Pancreas (tissue), 10 donors: ENCODE measurements at places on chromosomes 7 and 10. TPM values are rescaled to one million over a fixed set of nuclear protein-coding genes. Genes with fewer than 3 reads are reported as not detected.

DNA sequence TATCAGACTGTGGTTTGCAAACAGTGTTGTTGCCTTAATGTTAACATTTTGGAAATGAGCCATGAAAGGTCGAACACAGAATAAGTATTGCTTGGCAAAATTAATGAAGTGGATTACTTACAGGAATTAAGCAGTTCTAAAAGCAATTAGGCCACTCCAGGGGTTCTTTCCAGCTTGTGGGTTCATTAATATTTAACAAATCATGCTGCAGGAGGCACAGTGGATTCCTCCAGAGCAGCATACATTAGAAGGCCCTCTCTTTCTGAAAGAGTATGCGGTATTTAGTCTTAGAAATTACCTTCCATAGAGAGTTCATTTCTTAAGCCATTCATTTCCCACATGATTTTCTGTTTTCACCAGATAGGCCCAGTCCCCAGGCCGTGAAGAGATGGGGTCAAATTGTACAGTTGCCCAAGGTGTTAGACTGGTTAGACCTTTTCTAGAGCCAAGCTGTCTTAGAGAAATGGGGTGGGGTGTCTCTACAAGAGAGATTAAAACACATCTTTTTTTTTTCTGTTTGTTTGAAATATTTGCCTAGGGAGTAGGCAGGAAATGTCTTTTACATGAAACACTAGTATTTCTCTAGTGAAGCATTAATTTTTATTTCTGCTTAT is 40.0 kb upstream of the AGR3 start:
- H3K27me3 ChIP-seq, result no peaks in the 10 kb centered on the region
- no peaks in the 10 kb centered on the region for H3K4me1 ChIP-seq
- H3K36me3 ChIP-seq, result no peaks in the 10 kb centered on the region
- peak overlapping the region; percentile 61 for H3K27ac ChIP-seq
- no peak for DNase-seq
- H3K4me3 ChIP-seq, result no peak overlapping the region

DNA sequence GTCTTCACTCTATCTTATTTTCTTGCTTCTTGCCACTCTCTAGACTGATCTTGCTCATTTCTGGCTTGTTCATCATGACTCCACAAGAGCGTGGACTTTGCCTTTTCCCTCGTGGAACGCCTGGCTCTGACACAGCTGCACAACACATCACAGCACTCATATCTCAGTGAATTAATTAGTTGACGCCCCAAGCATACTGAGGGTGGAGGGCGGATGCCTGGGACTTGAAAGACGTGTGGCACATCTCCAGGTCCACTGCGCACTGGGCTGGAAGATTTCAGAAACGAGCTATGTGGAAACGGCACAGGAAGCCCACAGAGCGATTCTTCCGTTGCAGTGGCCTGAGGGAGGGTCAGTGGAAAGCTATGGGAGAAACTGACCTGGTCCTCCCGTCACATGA is 23.6 kb upstream of the PLEKHA1 start:
- no peak overlapping the region for H3K27ac ChIP-seq
- DNase-seq, result no peak
- H3K36me3 ChIP-seq, result no peaks in the 10 kb centered on the region
- no peaks in the 10 kb centered on the region for H3K4me1 ChIP-seq
- H3K4me3 ChIP-seq, result no peak overlapping the region

DNA sequence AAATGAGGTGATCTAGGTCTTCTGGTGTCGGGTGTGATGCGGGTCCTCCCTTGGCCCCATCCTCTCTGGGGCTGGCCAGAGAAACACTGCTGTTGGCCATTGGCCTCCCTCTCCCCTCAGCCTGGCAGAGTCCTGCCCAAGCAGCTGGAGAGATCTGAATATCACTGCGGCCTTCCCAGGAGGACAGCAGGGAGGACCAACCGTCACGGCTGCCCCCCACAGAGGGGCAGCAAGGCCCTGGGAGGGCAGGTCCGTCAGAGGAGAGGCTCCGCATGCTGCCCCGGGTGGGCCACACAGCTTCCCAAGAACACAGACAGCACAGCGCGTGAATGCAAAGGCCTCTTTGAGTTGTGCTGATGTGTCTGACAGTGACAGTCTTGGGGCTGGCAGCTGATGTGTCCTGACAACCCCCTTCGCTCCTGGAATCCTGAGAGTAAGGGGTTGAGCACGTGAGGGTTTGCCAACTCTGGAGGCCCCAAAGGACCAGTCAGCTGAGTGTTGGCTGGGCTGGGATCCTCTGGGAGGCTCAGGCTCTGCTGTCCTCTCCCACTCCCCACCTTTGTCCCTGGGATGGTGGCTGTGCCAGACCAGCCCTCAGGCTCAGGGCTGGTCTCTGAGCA is 132.5 kb upstream of the UNC5B start:
- H3K27me3 ChIP-seq, result no peaks in the 10 kb centered on the region
- H3K4me3 ChIP-seq, result no peak overlapping the region
- no peaks in the 10 kb centered on the region for H3K36me3 ChIP-seq
- H3K4me1 ChIP-seq, result no peaks in the 10 kb centered on the region
- H3K27ac ChIP-seq, result no peak overlapping the region
- no peak for DNase-seq

- no peaks in the 10 kb centered on the region for H3K4me1 ChIP-seq
- no peaks in the 10 kb centered on the region for H3K27me3 ChIP-seq
- H3K27ac ChIP-seq, result peak overlapping the region; percentile 94
- no peak for DNase-seq
- no peaks in the 10 kb centered on the region for H3K36me3 ChIP-seq
These were observed 476 bp upstream of the ZNF33B start for GRCh38 chr10:42638821-42639270.

- no peaks in the 10 kb centered on the region for H3K4me1 ChIP-seq
- DNase-seq, result no peak
- H3K27ac ChIP-seq, result no peak overlapping the region
- H3K36me3 ChIP-seq, result no peaks in the 10 kb centered on the region
- no peak overlapping the region for H3K4me3 ChIP-seq
These were observed 34.2 kb downstream of the ADRB1 start for GRCh38 chr10:114077815-114078219.

DNA sequence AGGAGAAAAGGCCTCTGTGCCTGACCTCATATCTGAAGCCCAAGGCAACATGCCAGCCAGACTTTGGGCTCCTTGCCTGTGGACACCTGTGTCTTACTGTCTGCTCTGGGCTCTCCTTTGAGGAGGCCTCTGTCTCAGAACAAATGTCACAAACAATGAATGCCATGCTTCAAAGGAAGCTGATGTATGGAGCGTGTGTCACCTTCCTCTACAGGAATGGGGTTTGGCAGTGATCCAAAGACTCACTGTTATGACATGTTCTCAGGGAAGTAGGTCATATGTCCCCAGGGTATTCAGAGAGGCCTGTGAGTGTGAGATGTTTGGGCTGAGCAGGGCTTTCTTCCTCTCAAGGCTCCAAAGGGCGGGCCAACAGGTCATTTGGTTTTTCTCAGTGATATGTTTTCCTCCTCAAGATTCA is 38.4 kb downstream of the PTPRE start:
- no peaks in the 10 kb centered on the region for H3K4me1 ChIP-seq
- no peak overlapping the region for H3K4me3 ChIP-seq
- DNase-seq, result no peak

DNA sequence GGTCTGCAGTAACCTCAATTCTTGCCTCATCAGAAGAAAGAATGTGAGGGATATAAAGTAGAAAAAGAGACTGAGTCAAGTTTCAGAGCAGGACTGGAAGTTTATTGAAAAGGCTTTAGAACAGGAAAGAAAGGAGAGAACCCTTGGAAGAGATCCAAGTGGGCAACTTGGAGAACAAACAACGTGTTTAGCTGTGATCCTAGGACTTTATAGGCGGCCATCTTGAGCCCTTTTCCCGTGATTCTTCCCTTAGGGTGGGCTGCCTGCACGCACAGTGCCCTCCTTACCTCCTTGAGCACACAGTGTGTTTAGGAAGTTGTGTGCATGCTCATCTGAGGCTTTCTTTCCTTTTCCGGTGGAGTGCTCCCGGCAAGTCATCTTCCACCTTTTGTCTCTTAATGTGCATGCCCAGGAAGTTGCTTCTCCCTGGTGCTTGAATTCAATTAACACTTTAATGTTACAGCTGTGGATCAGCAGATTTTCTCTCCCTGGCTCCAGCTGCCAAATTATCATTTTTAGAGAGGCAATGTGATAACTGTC is 59.8 kb downstream of the ENTPD1 start:
- no peaks in the 10 kb centered on the region for H3K27me3 ChIP-seq
- DNase-seq, result no peak
- no peaks in the 10 kb centered on the region for H3K36me3 ChIP-seq
- H3K4me1 ChIP-seq, result no peaks in the 10 kb centered on the region
- no peak overlapping the region for H3K4me3 ChIP-seq
- H3K27ac ChIP-seq, result no peak overlapping the region

DNA sequence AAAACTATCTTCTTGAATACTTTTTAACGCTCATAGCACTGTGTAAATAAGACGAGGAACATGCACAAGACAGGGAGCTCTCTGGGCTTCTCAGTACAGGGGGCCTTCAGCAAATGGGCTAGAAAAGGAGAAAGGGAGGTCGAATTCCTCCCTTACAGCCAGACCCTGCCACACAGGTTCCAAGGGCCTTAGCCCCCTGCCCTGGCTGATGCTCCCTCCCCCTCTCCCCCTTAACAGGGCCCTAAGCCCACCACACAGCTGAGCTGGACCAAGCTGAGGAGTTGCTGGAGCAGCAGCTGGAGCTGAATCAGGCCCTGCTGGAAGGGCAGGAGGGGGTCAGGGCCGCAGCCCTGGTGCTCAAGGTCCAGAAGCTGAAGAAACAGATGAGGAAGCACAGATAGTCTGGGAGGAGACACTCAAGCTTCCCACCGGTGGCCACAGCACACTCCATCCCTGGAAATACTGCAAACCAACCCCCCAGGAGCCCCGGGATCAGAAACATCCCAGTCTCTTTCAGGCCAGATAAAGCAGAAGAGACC is 153.9 kb downstream of the SNX13 start:
- DNase-seq, result no peak
- H3K4me3 ChIP-seq, result no peak overlapping the region
- no peaks in the 10 kb centered on the region for H3K4me1 ChIP-seq
- no peaks in the 10 kb centered on the region for H3K36me3 ChIP-seq
- no peak overlapping the region for H3K27ac ChIP-seq

The SMNDC1 gene
- 8.8 TPM for total RNA-seq

The DGKI gene
- total RNA-seq, result 0.12 TPM

DNA sequence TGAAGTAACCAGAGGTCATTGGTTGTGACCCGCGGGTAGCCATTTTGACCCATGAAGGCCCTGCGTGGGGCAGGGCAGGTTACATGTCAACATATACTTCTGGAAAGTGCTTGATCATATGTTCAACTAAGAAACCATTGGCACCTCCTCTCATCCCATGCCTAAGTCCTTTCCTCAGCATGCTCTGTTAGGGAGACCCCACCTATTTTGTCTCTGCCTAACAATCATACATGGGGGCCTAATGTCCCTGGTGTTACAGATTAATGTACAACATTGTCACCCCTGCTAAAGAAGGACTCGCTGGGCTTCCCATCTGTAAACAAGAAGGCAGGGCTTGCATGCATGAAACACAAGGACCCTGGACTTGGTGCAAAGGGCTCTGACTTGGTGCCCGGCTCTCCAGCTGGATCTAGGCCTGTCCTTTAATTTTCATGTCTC is 133.7 kb upstream of the TNS3 start:
- no peak overlapping the region for H3K27ac ChIP-seq
- no peaks in the 10 kb centered on the region for H3K4me1 ChIP-seq
- DNase-seq, result no peak

- no peaks in the 10 kb centered on the region for H3K36me3 ChIP-seq
- H3K27me3 ChIP-seq, result no peaks in the 10 kb centered on the region
- DNase-seq, result no peak
- no peaks in the 10 kb centered on the region for H3K4me1 ChIP-seq
These were observed 121.8 kb downstream of the INHBA start for GRCh38 chr7:41581041-41581440.

DNA sequence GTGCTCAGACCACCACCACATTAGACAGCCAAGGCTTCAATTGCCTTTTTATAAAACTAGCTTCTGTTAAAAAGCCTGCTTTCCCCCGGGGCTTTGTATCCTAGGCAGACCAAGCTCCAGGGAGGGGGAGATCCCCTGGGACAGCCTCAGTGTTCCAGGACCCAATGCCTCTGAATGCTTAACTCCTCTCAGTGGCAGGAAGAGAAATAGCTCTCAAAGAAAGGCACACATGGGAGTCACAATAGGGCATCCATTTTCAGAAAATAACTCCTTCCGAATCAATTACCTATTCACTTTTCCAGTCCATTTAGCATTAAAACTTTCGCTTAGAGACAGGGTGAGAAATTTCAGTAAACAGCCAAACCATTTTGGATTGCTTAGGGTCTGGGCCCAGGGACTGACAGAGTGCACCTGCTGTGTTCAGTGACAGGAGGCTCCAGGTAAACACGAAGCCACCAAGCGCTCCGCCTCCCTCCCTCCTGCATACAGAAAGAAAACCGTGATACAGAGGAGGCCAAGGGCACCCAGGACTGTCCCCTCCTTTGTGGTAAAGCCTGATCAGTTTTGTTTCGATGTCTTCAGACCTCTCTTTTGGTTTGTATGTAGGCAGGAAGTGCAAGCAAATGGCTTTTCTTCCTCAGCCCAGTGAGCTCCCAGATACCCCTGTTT is 599.7 kb downstream of the KCNMA1 start:
- H3K27ac ChIP-seq, result no peak overlapping the region
- no peaks in the 10 kb centered on the region for H3K4me1 ChIP-seq
- H3K27me3 ChIP-seq, result no peaks in the 10 kb centered on the region
- H3K4me3 ChIP-seq, result no peak overlapping the region

DNA sequence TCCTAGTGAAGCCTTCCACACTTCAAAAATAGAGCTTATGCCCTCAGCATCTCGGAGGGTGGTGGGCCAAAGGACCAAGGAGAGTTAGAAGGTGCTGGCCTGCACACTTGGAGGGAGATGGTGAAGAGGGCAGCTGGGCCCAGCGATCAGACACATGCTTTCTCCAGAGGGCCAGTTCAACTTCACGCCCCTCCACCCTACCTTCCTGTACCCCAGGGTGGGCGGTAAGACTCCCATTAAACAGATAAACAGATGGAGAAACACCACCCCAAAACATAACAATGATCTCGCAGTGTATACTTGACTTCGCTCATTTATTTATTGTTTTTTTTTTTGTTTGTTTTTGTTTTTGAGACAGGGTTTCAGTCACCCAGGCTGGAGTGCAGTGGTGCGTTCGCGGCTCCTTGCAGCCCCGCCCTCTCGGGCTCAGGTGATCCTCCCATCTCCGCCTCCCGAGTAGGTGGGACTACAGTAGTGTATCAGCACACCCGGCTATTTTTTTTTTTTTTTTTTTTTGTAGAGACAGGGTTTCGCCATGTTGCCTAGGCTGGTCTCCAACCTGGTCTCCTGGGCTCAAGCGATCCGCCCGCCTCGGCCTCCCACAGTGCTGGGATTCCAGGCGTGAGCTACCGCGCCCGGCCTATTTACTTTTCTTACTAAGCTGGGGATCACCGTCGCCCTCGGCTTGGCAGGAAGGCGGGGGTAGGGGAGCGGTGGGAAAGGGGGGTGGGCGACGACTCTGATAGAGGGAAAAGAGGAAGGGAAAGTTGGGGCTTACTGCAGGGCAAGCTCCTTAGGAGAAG is 1.8 kb downstream of the C10orf95 start:
- no peaks in the 10 kb centered on the region for H3K27me3 ChIP-seq
- H3K27ac ChIP-seq, result peak overlapping the region; percentile 91
- H3K4me1 ChIP-seq, result no peaks in the 10 kb centered on the region
- peak; percentile 80 for DNase-seq
